GM04504 (cell line): ENCODE measurements at places on chromosomes 6 and 20.

DNA sequence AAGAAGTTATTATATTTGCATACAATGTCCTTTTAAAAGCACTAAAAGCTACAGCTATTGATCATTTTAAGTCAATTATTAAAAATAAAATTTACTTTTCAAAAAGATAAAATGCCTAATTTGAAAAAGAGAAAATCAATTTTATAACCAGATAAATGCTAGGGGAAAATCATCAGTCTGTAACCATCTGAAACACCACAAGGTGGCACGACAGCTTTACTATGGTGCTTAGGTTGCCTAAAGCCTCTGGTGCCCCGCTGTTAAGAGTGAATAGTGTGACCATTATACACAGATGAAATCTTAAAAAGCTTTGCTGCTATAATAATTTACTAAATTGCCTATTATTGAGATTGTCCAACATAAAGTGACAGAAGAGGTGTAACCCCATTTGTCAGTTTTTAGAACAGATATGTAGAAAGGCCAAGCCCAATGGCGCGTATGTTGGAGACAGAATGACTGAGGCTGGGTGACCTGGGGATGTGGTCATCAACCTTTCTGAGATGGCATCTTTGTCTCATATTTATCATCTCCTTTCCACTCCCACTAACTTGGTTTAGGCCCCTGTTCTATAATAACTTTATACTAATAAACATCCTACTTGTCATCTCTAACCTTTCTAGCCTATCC, 100.8 kb downstream of the MOXD1 start:
- no peak for DNase-seq

- DNase-seq = no peak
Observed at GRCh38 chr6:33577106-33577535, 3.0 kb downstream of the BAK1 start.

DNA sequence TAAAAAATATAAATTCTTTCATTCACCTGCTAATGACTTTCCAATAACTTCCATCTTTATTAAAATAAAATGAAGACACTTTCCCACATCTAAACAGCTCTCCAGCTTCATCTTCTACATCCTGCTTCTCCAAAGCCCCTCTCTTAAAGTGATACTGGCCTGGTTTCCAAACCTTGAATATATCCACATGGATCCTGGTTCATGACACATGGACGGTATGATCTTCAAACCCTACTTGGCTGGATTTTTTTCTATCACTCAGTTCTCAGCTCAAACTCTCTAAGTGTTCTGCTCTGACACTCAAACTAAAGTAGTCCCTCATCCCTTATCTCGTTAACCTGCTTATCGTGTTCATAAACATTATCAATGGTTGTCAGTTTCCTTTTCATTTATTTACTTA, 128.2 kb downstream of the PAK5 start:
- DNase-seq = no peak

GRCh38 chr6:3693831-3694230, 57.7 kb downstream of the PXDC1 start:
- DNase-seq = no peak

GRCh38 chr6:136826216-136826615, 3.8 kb downstream of the PEX7 start:
- no peak for DNase-seq

DNA sequence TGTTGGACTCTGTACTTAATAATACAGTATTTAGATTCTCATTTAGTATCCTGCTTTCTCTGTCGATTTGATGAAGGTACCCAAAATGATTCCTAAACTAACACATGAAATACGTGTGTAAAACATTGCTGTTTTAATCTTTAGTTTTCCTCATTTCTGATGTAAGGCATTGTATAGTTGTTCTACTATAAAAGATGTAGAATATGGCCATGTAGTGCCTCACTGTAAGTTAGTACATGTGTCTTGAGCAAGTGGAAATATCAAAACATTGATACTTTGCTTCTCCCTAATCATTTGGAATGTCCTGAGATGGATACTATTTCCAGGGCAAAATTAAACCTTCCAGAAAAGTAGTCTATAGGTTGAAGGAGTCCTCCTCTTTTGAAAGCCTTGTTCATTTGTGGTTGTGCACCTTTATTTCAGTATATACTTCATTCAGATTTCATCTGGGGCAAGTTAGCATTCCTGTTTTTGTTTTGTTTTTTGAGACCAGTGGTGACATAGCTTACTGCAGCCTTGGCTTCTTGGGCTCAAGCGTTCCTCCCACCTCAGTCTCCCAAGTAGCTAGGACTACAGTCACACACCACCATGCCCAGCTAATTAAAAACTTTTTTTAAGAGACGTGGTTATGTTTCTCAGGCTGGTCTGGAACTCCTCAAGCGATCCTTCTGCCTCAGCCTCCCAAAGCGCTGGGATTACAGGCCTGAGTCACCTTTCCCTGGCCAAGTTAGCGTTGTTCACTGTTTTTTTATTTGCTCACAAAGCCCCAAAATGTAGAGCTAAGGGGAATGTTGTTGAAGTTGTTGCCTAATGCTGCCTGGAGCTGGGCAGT, 11.6 kb downstream of the SRSF3 start:
- DNase-seq = no peak

GRCh38 chr20:38872036-38872435, 54.2 kb upstream of the FAM83D start:
- no peak for DNase-seq

- DNase-seq = no peak
Observed at GRCh38 chr20:46720776-46721425, 11.5 kb downstream of the SLC2A10 start.

DNA sequence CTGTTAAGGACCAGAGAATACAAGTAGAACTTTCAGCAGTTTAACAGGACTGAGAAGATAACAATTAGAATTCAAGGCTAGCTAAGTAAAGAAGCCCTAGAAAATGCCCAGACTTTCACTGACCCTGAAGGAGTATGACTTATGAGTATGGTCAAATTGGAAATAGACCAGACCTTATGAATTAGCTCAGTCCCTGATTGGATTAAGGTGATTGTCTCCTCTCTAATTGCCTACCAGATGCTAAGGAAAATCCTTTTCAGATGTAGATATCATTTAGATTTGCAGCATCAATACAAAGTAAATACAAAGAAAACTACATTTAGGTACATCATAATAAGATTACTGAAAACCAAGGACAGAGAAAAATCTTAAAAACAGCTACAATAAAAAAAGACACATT, 58.9 kb downstream of the CNR1 start:
- no peak for DNase-seq

- no peak for DNase-seq
Observed at GRCh38 chr20:48159145-48160008, 374.1 kb upstream of the SULF2 start.

GRCh38 chr6:29750709-29751108, 27.5 kb downstream of the HLA-F start:
- DNase-seq = no peak

GRCh38 chr6:114282292-114282691, 60.5 kb downstream of the HS3ST5 start:
- no peak for DNase-seq

DNA sequence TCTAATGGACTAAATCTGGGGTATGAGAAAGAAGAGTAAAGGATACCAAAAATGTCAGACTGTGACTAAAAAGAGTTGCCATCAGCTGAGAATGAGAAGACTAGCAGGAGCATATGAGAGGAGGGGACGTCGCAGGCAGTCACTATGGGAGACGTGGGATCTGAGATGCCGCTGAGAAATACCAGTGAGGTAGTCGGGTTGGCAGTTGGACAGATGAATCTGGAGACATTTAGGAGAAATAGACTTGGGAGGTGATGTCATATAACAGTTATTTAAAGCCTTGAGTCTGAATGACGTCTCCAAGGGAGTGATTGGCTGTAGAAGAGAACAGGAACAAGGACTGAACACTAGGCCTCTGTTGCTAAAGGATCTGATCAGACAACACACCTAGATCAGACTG, 51.5 kb upstream of the TRIM26 start:
- peak; percentile 32 for DNase-seq

GRCh38 chr20:40743141-40743775, 54.2 kb upstream of the MAFB start:
- DNase-seq = no peak

- no peak for DNase-seq
Observed at GRCh38 chr6:144849920-144850319, 564.8 kb downstream of the UTRN start.
